Substantia nigra (tissue), 51 donors: ENCODE measurements at places on chromosomes 7 and 10.

DNA sequence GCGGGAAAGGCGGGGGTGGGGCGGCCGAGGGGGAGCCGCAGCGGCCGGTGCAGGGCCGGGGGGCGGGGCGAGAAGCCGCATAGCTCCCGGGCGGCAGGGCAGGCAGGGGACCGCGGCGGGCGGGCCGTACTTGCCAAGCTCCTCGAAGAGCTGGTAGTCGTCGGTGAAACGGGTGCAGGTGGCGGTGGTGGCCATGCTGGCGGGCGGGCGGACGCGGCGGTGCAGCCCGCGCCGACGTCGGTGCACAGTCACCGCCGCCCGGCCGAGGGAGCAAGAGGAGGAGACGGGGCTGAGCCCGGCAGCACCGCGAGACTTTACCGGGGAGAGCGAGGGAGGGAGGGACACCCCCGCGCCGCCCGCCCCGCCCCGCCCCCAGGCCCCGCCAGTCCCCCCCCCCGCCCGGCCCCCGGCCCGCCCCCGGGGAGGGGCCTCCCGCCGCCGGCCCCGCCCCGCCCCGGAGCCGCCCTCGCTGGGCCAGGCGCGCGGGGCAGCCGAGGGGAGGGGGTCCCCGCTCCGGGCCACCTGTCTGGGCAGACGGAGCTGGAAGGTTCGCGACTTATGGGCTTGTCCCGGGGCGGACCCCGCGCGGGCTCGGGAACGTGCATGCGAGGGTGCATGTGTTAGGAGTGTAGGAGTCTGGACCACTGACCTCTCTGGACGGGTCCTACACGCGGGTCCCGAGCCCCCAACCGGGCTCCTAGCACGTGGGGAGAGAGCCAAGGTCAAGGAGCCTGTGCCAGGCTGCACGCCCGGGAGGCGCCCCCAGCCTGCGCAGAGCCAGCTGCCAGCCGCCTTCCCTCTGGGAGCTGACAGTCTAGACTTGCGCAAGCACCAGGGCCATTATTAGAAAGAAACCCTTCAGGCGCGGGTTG lies at the start of gene CAMK2G:
CAMK2G (minus strand) TSS at position 289 of the 872 bp plus-strand sequence; CDS start at position 195, 94 bp downstream.
- DNase-seq, result no peak

GRCh38 chr10:16828701-16829175 lies 11.5 kb upstream of the RSU1 start:
- no peak for DNase-seq

- DNase-seq, result no peak
Measured at GRCh38 chr10:23151071-23151470, 41.0 kb upstream of the PTF1A start.

GRCh38 chr10:132365102-132365501 lies 31.9 kb upstream of the PWWP2B start:
- no peak for DNase-seq

DNA sequence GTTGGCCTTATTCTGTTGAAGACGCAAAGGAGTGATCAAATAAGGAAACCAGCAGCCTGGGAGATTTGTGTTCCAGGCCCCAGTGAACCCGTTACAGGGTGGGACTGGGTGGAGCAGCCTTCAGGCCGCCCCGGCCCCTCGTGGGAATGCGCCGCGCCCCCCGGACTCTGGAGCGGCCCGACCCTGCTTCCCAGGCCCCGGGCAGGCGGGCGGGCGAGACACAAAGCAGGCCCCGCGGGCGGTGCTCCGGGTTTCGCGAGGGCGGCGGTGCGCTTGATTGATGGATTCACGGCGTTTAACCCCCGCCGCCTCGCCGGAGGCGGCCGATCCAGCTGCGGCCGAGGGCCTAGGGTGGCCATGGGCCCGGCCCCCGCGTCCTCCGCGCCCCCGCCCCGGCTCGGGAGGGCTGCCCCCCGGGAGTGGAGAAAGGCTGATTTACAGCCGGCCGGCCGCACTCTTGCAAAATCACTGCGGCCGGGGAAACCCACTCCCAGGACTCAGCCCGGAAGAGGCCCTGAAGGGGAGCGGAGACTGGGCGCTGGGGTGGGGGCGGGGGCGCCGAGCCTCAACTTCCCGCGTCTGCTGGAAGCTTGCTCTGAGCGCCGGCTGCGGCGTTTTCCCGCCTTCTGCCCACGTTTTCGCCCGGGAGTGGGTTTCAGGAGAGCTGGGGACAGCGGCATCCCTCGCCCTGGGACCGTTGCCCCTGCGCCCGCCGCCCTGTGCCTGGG lies 299.6 kb upstream of the NFE2L3 start:
- no peak for DNase-seq
